Omental fat pad (tissue), 4 donors: ENCODE measurements at places on chromosomes 4 and X. TPM values are rescaled to one million over a fixed set of nuclear protein-coding genes. Genes with fewer than 3 reads are reported as not detected.

The GLOD5 gene
- total RNA-seq, result not detected

The NOCT gene
- 83.1 TPM for total RNA-seq

The CT47A7 gene
- not detected for total RNA-seq

The MBNL3 gene
- total RNA-seq, result 25.0 TPM

The XAGE2 gene
- not detected for total RNA-seq

The PPP3CA gene
- 56.6 TPM for total RNA-seq

The CFAP97 gene
- 30.5 TPM for total RNA-seq

The GRID2 gene
- total RNA-seq, result not detected

GRCh38 chr4:21507439-21507838 is 441.1 kb downstream of the KCNIP4 start:
- DNase-seq, result no peak

DNA sequence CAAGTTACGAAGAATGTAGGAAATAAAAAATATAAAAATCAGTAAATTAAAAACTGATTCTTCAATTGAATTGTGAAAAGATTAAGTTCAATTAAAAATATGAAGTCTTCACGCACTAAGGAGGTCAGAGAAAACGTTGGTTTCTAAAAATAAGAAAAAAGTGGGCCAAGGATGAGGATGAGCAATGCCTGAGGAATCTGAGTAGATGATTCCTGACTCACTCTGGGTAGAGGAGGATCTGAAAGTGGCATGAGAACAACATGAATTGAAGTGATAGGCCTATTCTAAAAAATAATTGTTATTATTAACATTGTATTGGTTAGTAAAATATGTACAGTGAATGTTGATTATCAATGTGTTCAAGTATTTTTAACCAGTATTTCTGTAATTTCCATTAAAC is 444.2 kb downstream of the GRIA2 start:
- DNase-seq, result no peak

DNA sequence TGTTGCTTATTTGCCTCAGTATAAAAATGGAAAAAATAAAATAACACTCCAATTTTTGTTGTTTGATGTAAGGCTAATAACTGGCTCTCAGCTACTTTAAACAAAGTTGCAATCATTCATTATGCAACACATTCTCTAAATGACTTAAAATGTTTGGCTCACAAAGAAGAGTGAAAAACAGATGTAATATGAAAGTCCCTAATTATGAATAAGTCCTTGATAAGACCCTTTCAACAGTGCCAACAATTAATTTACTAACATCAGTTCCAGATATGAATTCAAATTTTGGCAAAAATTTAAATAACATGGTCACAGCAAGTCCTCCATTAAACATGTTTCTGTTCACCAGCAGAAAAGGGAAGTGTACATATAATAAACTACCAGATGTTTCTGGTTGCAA is 69.8 kb downstream of the PAPSS1 start:
- DNase-seq, result no peak

- no peak for DNase-seq
Measured at GRCh38 chr4:21948347-21949072, at the start of gene KCNIP4. TSS of gene KCNIP4 (minus strand) at chr4:21948772.

GRCh38 chr4:157184300-157184699 is 36.2 kb upstream of the GRIA2 start:
- no peak for DNase-seq

- DNase-seq, result no peak
Measured at GRCh38 chrX:132842460-132843238, 115.8 kb downstream of the HS6ST2 start.

DNA sequence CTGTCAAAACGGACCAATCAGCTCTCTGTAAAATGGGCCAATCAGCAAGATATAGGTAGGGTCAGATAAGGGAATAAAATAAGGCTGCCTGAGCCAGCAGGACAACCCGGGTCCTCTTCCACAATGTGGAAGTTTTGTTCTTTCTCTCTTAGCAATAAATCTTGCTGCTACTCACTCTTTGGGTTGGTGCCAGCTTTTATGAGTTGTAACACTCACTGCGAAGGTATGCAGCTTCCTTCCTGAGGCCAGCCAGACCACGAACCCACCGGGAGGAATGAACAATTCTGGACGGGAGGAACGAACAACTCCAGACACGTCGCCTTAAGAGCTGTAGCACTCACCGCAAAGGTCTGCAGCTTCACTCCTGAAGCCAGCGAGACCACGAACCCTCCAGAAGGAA is 287.8 kb downstream of the RAPGEF2 start:
- no peak for DNase-seq

- no peak for DNase-seq
Measured at GRCh38 chr4:22385611-22386011, 130.3 kb downstream of the ADGRA3 start.

GRCh38 chr4:123833171-123833643 is 436.6 kb downstream of the SPRY1 start:
- no peak for DNase-seq

DNA sequence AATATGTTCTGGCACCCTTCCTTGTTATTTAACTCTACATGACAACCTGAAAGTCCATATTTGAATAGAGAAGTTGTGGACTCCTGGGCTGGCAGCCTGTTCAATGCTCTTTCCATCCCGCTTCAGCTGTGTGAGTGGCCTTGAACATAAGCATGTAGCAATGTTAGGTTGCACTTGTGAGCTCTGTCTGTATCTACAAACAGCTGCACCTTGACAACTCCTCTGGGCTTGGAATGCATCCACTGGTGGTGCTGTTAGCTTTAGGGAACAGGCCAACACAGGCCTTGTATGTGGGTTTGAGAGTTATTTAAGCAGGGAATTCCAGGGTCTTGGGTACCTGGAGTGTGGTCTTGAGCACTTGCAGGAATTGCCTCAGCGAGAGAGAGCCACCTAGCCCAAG is 141.2 kb downstream of the DTHD1 start:
- no peak for DNase-seq

DNA sequence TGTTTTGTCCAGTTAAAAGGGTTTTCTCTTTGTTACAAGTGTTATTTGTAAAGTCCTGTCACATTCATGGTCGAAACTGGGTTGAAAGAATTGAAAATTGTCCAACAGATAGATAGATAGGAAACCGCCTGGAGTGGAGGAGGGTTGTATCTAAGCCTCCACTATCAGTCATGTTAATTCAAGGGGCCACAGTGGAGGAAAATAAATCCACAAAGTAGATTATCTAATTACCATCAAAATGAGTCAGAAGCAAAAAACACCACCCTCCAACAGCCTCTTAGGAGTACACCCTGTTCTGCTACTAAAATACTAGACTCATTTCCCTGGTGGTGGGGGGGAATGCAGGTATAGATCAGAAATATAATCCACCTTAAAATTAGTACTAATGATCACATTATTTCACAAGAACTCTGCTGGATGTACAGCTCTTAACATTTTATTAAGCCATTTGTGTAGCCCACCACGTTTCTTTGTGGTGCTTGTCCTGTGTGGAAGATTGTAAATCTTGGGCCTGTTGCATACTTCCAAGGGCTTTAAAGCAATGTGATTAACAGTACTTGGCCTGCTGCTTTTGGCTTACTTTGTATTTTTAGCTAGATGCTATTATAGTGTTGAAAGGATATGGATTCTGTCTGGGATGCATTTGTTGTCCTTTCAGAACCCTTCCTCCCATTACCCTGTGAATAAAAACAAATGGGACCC is 26.8 kb downstream of the RBBP7 start:
- no peak for DNase-seq

- DNase-seq, result no peak
Measured at GRCh38 chr4:39025552-39026085, 6.6 kb downstream of the TMEM156 start.

DNA sequence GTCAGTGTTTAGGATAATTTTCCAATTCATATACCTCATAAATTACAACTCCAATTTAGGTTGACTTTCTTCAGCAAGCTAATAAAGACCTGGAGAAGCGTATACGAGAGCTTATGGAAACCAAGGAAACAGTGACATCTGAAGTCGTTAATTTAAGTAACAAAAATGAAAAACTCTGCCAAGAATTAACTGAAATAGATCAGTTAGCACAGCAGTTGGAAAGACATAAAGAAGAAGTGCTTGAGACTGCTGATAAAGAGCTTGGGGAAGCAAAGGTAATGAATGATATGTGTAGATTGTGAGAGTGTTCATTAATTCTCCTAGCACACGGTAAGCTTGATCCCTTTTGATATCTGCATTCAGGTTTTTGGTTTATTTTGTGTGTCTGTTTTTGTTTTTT is 16.8 kb downstream of the CEP135 start:
- DNase-seq, result no peak

GRCh38 chrX:25083661-25084060 is 67.9 kb upstream of the ARX start:
- DNase-seq, result no peak

GRCh38 chr4:113694008-113694407 is 67.5 kb downstream of the CAMK2D start:
- DNase-seq, result no peak

- no peak for DNase-seq
Measured at GRCh38 chrX:11543249-11543648, 122.5 kb downstream of the ARHGAP6 start.

DNA sequence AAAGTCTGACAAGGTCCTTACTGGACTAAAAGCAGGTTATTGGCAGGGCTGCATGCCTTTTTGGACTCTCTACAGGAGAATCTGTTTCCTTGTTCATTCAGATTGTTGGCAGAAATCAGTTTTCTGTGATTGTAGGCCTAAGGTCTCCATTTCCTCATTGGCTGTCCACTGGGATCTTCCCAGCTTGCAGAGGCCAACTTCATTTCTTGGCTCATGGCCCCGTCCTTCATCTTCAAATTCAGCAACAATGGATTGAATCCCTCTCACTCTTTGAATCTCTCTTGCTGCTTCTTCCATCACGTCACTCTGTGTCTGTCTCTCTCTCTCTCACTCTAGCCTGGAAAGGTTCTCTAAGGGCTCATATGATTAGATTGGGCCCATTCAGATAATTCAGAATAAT is 14.9 kb upstream of the GLUD2 start:
- DNase-seq, result no peak

GRCh38 chr4:7978907-7979651 is 39.4 kb upstream of the AFAP1 start:
- no peak for DNase-seq

GRCh38 chr4:182085051-182085480 is 158.1 kb upstream of the TENM3 start:
- DNase-seq, result no peak

- no peak for DNase-seq
Measured at GRCh38 chrX:44035571-44035970, 62.4 kb upstream of the NDP start.

DNA sequence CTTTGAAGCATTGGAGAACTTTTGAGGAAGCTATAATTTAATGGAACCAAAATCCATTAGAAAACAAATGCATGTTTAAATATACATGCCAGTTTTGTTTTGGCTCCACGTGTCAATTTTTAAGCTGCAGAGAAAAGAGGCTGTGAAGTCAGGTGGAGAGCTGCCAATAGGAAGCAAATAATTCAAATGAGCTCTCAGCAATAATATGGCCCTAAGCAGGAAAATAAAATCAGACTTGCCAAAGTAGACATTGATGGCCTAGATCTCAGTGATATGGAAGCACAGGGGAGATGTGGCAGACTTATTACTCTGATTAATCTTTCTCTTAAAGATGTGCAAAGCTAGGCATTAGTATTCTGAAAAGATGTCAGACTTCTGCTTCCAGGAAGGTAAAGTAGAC is 769.8 kb upstream of the NDST4 start:
- no peak for DNase-seq

DNA sequence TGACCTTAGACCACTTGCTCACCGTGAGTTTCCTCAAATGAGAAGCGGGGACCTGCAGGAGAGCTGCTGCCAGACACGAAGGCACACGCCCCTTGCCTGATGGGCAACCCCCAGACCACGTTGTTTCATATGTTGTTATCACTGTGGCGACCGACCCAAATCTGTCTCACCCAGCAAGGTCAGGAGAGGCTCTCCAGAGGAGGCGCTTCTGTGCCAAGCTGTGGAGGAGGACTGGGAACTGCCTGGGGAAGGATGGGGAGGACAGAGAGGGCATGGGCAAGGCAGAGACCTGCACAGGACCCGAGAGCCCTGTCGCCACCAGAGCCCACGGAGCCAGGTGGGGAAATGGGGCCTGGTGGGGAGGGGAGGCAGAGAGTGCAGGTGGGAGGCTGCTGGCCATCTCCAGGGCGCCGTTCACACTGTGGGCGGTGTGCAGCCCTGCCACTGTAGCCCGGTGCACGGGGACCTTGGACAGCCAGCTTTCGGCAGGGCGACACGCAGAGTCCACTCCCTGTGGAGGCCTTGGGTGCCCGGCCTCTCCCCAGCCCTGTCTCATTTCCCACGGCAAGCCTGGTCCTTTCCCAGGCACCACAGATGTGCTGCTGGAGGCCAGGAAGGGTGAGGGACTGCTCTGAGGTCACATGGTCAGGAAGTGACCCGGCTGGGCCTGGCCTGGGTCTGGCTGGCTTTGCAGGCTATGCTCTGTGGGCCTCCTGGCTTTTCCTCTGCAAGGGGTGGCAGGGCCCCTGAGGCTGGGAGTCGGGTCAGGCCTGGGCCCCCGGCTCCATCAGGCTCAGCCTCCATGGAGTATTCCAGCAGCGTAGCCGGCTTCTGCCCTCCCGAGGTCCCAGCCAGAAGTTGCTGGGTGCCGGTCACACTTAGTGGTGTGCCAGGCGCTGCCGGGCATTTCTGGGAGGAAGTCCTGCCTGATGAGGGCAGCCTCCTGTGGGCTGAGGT is 3.2 kb downstream of the HTRA3 start:
- DNase-seq, result no peak

DNA sequence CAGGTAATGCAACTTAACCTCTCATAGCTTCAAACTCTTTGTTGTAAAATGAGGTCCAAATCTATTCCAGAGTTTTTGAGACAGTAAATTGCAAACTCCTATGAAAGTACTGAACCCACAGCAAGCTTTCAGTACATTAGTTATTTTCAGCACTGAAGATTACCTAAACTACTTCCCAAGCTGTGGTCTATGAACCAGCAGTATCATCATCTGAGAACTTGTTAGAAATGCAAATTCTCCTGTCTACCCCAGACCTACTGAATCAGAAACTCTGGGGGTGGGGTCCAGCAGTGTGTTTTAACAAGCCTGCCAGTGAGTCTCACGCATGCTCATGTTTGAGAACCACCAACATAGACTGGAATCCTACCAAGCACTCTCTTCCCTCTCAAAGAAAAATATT is 5.7 kb upstream of the CASP6 start:
- DNase-seq, result no peak

GRCh38 chr4:149910177-149910576 is 94.5 kb upstream of the IQCM start:
- DNase-seq, result no peak

DNA sequence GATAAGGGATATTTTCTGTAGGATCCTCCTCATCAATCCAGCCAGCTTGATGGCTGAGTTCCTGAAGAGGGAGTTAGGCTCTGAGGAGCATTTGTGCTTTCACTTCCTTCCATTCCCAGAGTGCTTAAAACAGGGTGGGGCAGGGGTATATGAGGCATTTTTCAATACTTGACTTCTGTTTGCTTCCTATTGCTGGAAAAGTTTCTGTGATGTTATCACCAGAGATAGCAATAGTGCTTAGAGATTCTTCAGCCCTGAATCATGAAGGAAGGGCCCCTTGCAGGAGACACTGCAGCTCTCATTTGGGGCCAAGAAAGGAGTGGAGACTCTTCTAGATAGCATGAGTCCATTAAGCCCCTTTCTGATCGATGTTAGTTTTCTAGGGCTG is 166.7 kb upstream of the RPS6KA3 start:
- DNase-seq, result no peak
